ENCODE measurements at places on chromosomes 1 and 21. TPM values are rescaled to one million over a fixed set of nuclear protein-coding genes. Genes with fewer than 3 reads are reported as not detected.

- peak; percentile 8 for DNase-seq
- no peaks in the 10 kb centered on the region for H3K27me3 ChIP-seq
- H3K4me3 ChIP-seq: no peak overlapping the region
- H3K4me1 ChIP-seq: no peaks in the 10 kb centered on the region
- no peaks in the 10 kb centered on the region for H3K36me3 ChIP-seq
Observed at GRCh38 chr1:241310451-241310850, 46.6 kb downstream of the RGS7 start.

Gene IFI44
- 2.7 TPM for total RNA-seq

Gene DMRTA2
- not detected for total RNA-seq

Gene BRDT
- not detected for total RNA-seq

DNA sequence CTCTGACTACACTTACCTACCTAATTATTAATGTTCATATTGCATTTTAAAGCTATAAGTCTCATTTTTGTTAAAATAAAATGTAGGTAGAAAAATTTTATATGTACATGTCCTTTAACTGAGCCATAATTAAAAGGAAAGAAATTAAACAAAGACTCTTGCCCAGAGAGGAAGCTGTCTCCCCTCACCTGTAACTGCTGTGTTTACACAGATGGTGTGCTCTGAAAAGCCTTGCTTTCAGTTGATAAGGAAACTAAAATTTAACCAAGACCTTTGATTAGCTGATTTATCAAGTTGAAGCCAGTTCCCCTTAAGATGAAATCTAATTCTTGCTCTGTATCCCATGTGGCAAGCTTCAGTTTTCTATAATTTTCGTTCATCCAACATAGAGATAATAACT, 213.5 kb downstream of the LYPLAL1 start:
- peaks cover 2% of the 10 kb centered on the region for H3K27me3 ChIP-seq
- H3K4me3 ChIP-seq: no peak overlapping the region
- no peaks in the 10 kb centered on the region for H3K4me1 ChIP-seq

Gene KIF26B
- total RNA-seq: 0.83 TPM

DNA sequence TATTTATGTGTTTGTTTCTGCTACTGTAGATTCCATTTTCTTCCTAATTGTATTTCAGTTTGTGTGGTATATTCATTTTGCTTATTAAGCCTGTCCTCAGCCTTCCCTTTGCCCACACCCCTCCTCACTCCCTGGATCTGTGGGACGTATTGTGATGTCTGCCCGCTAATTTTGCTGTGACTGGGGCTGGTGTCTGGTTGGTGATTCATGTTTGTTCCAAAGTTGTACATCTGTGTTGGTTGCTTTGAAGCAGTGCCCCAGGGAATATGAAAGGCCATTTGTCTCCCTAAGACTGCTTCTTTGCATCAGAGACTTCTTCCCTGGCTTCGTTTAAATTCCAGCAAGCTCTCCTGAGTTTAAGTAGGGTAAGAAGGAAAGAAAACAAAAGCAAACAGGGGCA, 289.5 kb upstream of the SGIP1 start:
- H3K4me3 ChIP-seq: no peak overlapping the region
- no peak for DNase-seq
- peaks cover 5% of the 10 kb centered on the region for H3K4me1 ChIP-seq
- H3K27ac ChIP-seq: no peak overlapping the region

Gene TRIM62
- total RNA-seq: 2.8 TPM

Gene KRTAP11-1
- not detected for total RNA-seq

Gene RALGPS2
- total RNA-seq: 97.8 TPM

- H3K27ac ChIP-seq: no peak overlapping the region
- no peaks in the 10 kb centered on the region for H3K36me3 ChIP-seq
- peaks cover 4% of the 10 kb centered on the region for H3K4me1 ChIP-seq
- H3K27me3 ChIP-seq: no peaks in the 10 kb centered on the region
- no peak for DNase-seq
Observed at GRCh38 chr1:222106377-222106776, 364.5 kb upstream of the DUSP10 start.

- H3K4me3 ChIP-seq: no peak overlapping the region
- H3K36me3 ChIP-seq: no peaks in the 10 kb centered on the region
- H3K4me1 ChIP-seq: no peaks in the 10 kb centered on the region
- no peak overlapping the region for H3K27ac ChIP-seq
- DNase-seq: no peak
Observed at GRCh38 chr1:119600976-119601375, 47.1 kb downstream of the ZNF697 start.

DNA sequence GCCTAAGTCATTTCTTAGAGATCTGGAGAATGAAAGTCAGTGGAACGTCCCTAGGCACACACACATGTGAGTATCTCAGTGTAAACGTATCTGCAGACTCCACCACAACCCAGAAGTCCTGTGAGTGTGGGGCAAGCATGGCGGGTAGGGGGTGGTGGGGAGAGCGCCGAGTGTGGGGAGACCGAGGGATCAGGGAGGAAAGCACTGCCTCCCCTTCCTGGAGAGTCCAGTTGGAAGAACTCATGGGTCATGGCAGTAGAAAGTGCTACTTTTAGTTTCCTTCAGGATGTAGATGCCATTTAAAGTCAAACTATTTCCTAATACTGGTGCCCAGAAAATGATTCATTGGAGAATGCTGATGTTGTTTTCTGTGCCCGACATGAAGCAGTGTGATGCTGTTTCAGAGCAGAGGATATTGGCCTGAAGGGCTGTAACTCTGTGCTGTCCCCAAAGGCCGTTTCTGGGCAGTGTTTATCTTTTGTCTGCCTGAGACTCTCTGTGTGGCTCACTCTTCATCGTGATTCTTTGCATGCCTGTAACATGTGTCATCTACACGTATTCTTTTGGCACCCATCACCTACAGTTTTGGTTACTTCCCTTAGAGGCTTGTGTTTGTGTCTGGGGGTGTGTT, 45.7 kb upstream of the TSPAN2 start:
- no peak overlapping the region for H3K4me3 ChIP-seq
- peak overlapping the region; percentile 65 for H3K27ac ChIP-seq
- H3K4me1 ChIP-seq: peaks cover 9% of the 10 kb centered on the region
- H3K27me3 ChIP-seq: no peaks in the 10 kb centered on the region
- DNase-seq: peak; percentile 82
- no peaks in the 10 kb centered on the region for H3K36me3 ChIP-seq

- H3K27ac ChIP-seq: no peak overlapping the region
- no peaks in the 10 kb centered on the region for H3K27me3 ChIP-seq
- H3K4me3 ChIP-seq: no peak overlapping the region
- no peaks in the 10 kb centered on the region for H3K4me1 ChIP-seq
- DNase-seq: no peak
Observed at GRCh38 chr1:30159015-30159414, 564.4 kb downstream of the MATN1 start.

DNA sequence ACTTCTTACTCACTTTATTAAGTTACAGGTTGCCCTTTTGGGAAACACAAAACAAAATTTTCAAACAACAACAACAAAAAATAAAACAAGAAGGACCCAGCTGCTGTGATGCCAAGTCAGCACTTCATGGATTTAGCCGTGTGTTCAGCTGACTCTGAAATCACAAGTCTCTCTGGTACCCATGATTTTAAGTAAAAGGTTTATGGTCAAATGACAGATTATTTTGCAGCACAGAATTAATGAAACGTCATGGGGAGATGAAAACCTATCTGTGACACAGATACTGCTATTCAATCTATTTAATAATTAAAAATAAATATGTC, 7.1 kb downstream of the AJAP1 start:
- H3K36me3 ChIP-seq: no peaks in the 10 kb centered on the region
- H3K4me3 ChIP-seq: no peak overlapping the region
- H3K27me3 ChIP-seq: peaks cover 3% of the 10 kb centered on the region

Data from IMR-90 (cell line).